NCI-H2081 (cell line): ENCODE measurements at places on chromosomes 5 and 9.

DNA sequence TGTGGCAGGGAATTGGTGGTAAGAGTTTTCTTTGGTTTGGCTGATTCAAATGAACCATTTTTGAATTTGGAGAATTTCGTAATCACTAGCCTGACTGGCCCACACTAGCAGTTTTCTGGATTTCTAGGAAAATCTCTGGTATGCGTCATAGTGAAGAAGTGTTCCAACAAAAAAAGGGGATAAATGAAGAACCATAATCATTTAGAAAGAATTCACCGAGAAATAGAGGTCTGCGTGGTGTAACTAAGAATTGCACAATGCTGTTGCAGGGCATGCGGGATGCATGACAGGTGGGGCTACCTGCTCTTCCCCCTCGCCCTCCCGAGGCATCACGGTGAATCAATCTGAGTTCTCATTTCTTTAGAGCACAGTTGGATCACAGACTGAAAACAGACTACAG is 232.3 kb upstream of the PAPPA start:
- no peak for DNase-seq

- no peak for DNase-seq
Observed at GRCh38 chr5:90099099-90099498, 310.5 kb downstream of the CETN3 start.

- no peak for DNase-seq
Observed at GRCh38 chr5:154421868-154422267, 23.9 kb upstream of the SAP30L start.

DNA sequence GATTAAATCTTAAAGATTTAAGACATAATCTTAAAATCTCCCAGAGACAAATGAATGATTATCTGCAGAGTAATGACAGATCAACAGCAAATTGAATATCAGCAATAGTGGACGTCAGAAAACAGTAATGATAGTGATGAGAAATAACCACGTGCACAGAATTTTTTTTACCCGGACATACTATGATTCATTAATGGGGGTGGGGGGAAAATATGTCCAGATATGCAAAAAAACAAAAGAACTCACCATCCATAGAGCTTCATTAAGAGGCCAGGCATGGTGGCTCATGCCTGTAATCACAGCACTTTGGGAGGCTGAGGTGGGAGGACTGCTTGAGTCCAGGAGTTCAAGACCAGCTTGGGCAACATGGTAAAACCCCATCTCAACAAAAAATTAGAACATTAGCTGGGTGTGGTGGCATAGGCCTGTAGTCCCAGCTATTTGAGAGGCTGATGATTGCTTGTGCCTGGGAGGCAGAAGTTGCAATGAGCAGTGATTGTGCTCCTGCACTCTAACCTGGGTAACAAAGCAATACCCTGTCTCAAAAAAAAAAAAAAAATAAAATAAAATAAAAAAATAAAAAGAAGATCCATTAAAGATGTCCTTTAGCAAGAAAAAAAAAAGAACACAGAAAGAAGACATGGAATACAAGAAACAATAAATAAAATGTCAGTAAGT is 30.9 kb upstream of the SHOC1 start:
- no peak for DNase-seq

- DNase-seq = no peak
Observed at GRCh38 chr5:17852740-17853139, 218.5 kb downstream of the TAF11L14 start.

DNA sequence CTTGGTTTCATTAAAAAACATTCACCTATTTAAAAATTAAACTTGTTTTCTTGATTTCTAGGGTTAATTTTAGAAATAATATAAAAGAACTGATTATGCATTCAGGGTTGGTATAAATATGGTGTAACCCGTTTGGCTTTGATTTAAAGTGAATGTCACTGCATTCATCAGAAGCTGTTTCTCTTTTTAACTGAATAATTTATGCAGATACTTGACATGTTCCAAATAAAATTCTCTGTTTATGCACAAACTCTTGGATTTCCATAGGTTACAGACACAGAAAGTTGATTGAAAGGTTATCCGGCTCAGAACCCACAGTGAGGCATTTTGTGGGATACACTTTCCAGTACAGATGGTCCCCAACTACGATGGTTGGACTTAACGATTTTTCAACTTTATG is 161.3 kb downstream of the HACD4 start:
- no peak for DNase-seq
